DMS 273 treated with DMSO at 0.1 percent for 48 hours (cell line): ENCODE measurements at places on chromosomes 13 and 19.

- no peak for DNase-seq
Measured at GRCh38 chr19:57637379-57637778, 4.4 kb downstream of the ZNF211 start.

DNA sequence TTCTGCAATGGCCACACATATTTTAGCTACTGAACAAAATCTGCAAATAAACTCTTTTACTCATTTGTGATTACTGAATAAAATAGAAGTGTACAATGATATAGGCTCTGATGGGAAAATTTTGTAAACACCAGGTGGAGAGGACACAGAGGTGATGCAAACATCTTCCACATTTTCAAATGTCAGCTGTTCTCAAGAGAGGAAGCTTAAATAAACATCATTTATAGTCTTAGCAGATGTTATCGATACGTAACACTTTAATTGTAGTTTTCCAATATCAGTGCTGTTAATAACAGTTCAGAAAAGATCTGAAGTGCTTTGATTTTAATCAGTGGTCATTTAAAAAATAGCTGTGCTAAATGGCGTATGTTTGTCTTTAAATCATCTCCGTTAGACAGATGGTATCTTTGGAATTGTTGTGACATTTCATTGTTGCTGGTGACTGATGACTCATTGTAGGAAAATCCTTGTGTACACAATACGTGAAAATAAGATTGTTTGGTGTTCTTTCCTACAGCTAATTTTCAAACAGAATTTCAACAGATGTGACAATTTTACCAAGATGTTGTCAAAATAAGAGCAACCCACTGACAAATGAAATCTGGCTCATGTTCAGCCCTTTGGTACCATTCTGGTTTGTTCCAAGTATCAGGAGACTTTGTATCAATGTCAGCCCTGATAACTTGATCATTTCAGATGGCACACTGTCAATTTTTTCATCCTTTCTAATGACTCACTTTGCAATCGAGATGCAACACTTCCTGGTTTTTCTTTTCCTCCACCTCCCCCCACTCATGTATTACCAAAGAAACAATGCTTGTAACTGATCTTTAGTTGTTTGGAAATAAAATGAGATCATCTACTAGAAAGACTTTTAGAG, 516.0 kb downstream of the DCT start:
- DNase-seq: no peak

DNA sequence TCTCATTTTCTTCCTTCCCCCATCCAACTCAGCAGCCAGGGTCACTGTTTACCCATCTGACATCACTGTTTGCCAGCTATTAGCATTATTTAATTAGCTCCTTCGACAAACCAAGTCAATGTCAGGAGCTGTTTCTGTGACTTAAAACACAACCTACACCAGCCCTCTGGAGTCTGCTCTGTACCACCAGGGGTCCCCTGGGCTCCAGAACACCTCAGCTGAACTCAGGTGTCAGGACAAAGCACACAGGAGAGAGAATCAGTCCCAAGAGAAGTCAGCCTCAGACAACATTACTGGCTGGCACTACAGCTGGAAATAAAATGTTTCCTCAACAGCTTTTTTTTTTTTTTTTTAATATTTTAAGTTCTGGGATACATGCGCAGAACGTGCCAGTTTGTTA, 45.1 kb downstream of the DCLK1 start:
- DNase-seq: no peak

DNA sequence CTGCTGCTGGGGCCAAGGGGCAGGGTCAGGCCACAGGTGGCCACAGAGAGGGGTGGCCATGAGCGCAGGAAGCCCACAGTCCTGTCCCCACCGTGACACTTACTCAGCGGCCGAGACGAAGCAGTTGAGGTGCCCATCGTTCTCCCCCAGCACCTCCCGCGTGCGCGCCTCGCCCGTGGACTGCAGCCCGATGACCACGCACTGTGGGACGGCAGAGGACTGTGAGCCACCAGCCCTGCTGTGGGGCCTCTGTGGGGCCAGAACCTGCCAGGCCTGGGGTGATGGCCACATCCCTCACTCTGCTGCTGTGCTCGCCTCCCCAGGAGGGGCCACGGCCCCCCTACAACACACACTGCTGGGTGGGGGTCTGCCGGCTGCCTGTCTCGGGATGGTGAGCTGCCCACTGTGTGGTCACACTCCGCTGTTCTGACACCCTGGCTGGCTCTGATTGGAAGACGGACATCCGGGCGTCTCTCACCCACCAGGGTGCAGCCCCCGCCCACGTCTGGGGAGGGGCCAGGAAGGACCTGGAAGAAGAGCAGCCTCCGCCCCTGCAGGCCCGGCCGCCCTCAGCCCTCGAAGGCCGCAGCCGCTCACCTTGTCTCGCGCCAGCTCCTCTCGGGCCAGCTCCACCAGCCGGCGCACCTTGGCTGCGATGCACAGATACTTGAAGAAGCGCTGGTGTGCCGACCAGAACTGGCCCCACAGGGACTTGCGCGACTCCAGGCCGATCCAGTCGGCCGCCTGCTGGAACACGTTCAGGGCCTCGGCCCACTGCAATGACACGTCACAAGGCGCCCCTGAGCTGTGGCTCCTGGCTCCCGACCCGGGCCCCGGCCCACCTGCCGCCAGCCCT, 13.2 kb downstream of the GPX4 start:
- DNase-seq: no peak

DNA sequence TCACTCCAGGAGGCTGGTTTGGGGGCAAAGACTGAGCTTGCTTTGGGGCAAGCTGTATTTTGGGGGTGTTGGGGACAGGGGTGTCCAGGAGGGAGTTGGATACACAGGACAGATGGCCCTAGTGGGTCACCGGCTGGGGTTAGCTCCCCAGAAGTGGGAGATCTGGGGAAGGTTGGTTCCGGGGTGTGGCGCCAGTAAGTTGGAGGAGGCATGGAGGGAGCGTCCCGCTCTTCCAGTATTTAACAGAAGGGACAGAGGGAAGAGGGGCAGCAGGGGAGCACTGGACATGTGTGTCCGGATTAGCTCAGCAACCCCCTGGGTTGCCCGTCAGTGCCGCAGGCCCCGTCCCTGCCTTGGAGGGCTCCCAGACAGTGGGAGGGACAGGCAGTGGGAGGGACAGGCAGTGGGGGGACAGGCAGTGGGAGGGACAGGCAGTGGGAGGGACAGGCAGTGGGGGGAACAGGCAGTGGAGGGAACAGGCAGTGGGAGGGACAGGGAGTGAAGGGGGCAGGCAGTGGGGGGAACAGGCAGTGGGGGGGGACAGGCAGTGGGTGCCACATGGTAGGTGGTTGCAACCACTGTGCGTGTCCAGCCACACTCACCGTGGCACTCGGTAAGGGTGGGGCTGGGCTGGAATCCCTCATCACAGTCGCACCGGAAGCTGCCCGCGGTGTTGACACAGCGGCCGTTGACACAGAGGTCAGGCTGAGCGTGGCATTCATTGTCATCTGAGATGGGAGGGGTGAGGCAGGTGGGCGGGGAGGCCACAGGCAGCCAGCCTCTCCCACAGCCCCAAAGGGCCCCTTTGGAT, 33.2 kb downstream of the CCL25 start:
- no peak for DNase-seq

DNA sequence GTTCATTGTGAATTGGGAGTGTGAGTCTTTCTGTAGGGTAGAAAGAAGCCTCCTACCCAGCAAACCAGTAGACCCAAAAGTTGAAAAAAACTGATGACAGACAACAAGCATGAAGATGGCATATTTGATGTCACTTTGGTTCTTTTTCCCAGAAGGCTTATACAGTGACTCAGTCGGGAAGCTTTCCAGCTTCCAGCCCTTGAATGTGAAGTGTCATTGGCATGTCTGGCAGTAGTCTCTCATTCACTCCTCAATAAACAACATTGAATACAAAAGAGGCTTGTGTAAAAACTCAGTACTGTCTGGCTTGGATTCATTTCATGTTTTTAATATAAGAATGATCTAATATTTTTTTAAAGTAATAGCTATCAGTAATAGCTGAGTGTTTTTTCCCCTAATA, 68.7 kb downstream of the IPO5 start:
- DNase-seq: no peak

GRCh38 chr13:27130223-27130978, 41.2 kb downstream of the USP12 start:
- no peak for DNase-seq

DNA sequence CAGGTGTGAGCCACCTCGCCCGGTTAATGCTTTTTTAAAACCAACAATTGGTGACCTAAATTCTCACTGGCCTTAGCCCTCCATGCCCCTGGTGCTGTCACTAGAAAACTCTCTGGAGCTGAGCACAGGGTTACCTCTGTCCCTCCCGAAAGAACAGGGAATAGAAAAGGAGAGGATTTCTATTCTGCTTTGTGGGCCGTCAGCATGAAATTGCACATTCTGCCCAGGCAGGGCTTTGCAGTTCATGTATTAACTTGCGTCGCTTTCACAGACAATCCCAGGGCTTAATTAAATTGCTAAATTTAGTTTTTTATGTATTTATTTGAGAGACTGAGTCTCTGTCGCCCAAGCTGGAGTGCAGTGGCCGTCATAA, 583 bp upstream of the ZNF480 start:
- DNase-seq: no peak

DNA sequence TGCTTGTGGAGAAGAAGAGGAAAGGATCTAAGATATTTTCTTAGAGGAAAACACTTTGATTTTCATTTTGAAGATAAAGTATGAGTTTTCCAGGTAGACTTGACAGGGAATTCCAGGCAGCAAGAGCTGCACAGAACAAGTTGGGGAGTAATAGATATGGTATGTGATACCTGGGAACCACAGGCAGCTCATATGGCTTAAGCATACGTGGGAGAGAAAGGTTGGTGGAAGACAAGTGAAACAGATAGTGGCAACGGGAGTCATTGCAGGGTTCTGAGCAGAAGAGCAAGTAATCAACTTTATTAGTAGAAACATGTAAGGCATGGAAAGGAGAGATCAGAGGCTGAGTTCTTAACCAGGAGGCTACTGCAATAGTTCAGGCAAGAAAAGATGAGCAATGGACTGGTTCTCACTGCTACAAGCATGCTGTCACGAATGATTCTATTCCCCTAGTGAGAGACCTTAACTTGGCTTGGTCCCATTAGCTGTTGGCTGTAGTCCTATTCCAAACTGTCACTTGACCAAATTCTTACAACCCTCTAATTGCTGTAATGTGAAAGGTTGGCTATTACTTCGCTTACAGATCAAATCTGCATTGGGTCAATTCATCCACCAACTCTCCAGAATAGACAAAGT, 217.9 kb downstream of the VWA8 start:
- no peak for DNase-seq

- no peak for DNase-seq
Measured at GRCh38 chr13:36549755-36550154, 117.5 kb downstream of the CCNA1 start.

GRCh38 chr19:44112802-44113137, 429 bp upstream of the ZNF225 start:
- no peak for DNase-seq

GRCh38 chr13:79812070-79812850, 331.3 kb downstream of the NDFIP2 start:
- no peak for DNase-seq

DNA sequence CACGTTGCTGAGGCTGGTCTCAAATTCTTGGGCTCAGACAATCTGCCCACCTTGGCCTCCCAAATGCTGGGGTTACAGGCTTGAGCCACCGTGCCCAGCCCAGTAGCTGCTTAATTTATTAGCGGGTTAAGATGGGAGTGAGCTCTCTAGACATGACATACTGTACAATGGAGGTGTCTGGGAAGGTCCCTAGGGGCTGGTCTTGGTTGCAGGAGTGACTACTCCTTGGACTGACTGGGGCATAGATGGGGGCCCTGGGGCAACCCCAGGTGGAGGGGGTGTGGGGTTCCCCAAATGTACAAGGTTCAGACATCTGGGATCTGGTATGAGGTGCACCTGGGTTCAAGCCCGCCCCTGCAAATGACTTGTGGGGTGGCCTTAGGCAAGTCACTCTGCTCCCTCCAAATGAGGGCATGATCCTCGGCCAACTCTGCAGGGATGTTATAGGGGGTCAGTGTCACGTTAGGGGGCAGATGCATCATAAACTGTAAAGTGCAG, 12.8 kb downstream of the CIB3 start:
- no peak for DNase-seq

DNA sequence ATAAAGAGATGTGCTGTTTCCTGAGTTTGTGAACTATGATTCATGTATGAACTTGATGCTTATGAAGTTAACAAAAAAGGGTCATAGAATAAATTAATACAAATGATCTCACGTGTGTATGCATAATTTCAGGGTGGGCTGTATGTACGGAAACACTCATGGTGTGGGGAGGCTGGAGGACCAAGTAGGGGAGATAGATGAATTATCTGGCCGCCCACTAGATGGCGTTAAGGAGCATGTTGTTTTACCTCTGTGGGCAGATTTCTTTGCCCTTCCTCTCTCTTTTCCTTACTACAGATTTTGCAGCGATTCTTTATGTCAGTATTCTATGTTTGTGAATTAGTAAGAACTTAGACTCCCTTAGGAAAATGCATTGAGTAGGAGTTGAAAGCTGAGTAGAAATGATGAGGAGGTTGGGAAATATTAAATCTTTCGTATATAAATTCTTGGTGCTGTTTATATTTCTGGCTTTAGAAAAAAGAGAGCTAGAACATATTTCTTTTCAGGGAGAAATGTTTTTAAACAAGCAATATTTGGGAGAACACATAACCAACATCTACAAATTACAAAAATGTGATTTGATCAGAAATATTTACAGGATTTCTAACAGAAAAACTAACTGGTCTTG, 47.4 kb upstream of the TMTC4 start:
- DNase-seq: no peak

DNA sequence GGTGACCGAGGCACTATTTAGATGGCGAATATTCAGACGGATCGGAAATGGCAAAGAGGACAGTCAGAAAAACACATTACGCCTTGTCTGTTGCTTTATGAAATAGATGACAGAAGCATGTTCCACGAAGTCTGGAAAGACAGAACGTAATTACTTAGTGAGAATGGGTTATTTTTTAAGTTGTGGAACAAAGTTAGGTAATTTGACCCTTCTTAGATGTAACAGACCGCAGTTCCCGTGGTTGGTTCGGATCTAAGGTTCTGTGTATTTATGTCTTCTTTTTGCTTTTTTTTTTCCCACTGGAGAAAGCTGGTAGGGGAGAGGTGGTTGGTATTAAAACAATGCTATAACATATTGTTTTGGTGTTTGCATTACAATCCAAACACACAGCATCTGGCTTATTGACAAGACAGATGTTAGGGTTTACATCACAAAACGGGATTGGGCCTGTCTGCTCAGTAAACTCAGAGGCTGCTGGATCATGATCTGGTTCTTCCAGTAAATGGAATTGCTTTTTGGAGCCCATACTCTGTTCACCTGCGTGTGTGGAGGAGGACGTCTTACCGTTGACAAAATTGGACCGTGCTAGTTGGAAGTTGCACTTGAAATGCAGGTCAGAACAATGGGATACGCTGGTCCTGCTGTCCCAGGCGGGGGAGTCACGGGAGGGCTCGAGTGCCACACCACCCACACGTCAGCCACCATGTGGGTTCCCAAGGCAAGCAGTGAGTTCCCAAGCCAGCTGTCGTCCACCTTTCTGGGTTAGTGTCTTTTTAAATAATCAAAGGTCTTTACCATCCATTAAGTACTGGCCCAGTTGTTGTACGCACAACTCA, 13.8 kb downstream of the ATP11A start:
- DNase-seq: no peak

- no peak for DNase-seq
Measured at GRCh38 chr13:79503473-79504017, 22.6 kb downstream of the NDFIP2 start.

GRCh38 chr13:78183732-78184131, 265.1 kb upstream of the EDNRB start:
- no peak for DNase-seq

- no peak for DNase-seq
Measured at GRCh38 chr13:83753912-83754624, 128.2 kb downstream of the SLITRK1 start.

- no peak for DNase-seq
Measured at GRCh38 chr19:37333457-37333856, 37.4 kb upstream of the ZNF527 start.

GRCh38 chr13:89465366-89465765, 1794.2 kb downstream of the SLITRK5 start:
- no peak for DNase-seq
